ENCODE measurements at places on chromosomes 6 and 20. TPM values are rescaled to one million over a fixed set of nuclear protein-coding genes. Genes with fewer than 3 reads are reported as not detected.
A peak's percentile ranks its signal among the peaks of the same experiment; 100 is the strongest.

DNA sequence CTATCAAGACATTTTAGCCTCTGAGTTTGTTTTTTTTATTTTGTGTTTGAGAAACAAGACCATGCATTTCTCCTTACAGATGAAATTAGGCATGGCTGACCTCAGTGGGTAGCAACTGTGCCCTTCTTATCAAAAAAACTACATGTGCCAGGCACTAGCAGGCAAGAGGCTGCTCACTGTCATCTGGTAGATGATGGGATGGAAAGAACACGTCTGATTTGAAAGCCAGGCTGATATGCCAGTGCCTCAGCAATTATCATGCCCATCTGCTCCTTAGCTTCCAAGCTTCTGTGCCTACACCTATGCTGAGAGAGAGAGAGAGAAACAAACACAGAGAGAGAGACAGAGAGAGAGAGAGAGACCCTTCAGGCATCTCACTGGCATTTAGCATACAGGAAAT, 149.9 kb downstream of the C6orf118 start:
- DNase-seq: no peak

GRCh38 chr6:31096215-31096614, 16.2 kb downstream of the C6orf15 start:
- DNase-seq: no peak

- DNase-seq: no peak
Observed at GRCh38 chr6:170004585-170005210, 253.3 kb downstream of the ERMARD start.

DNA sequence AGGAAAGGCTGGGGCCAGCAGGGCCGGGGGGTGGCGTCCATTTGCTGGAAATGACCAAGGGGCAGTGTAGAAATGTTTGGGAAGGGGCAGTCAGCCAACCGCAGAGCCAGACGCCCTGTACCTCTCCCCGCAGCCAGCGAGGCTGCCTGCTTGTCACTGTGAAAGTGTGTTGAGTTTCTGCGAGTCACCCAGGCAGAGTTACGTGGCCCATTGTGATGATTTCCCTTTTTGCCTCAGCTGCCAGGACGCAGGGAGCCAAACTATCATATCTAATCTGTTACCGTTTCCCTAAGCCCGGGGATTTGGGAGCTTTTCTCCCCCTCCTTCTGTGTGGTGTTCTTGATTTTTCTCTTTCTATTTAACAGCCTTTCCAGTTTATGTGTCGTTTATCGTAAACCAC, 67.9 kb upstream of the STX16 start:
- DNase-seq: no peak

- DNase-seq: peak; percentile 8
Observed at GRCh38 chr20:38128691-38129090, 36.4 kb downstream of the TGM2 start.

GRCh38 chr6:80364149-80364548, 257.7 kb downstream of the BCKDHB start:
- no peak for DNase-seq

DNA sequence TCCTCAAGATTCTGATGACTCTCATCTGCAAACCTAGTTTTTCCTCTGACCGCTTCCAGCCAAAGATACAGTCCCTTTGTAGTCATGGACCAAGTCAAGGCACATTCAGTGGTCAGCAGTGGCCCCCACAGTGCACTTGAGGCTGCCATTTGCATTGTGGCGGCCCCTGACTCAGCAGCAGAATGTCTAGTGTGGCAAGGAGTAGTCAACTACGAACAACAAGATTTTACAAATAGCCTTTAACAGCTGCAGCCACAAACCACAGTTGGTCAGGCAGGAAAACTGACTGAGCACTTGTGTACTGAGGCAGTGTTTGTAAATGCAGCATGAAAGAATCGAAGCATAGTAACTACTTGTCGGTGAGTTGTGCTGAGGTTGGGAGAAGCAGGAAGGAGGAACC, 49.6 kb downstream of the SLC2A12 start:
- DNase-seq: no peak

The SLCO4A1 gene
- 2.9 TPM for polyA plus RNA-seq

The SYCP2 gene
- 2.7 TPM for polyA plus RNA-seq

The RAMACL gene
- polyA plus RNA-seq: 0.22 TPM

The TOMM6 gene
- polyA plus RNA-seq: 343 TPM

The GGTLC1 gene
- polyA plus RNA-seq: not detected

Data from adrenal gland (tissue), 19 donors.